ENCODE measurements at places on chromosomes 7 and 10.

DNA sequence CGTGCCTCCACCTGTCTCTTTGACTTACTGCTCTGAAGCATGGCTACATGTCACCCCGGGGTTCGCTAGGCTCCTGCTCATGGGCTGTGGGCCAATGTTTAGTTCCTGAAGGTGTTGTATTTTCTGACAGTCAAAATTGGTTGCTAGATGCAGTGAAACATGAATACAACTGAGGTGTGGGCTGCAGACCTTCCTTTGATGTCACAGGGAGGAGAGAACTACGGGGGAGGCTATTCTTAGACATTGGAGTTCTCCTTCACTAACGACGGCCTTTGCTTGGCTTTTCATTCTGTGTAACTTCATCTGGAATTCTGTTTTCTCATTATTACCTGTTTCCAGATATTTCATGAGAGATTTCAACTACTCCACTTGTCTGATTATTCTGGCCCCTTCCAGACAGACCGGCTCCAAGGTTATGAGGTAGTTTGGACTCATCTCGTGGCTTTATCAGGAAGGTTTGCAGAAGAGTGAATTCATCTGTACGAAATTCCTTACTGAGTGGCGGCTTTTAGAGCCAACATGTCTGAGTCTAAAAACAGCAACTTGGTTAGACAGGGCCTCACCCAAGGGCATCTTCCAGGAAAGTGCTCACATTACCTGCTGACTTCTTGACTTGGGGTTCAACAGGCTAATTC is 774.7 kb downstream of the SUGCT start:
- DNase-seq: peak; percentile 8

GRCh38 chr10:110802551-110803238 is 69.0 kb upstream of the PDCD4 start:
- no peak for DNase-seq

DNA sequence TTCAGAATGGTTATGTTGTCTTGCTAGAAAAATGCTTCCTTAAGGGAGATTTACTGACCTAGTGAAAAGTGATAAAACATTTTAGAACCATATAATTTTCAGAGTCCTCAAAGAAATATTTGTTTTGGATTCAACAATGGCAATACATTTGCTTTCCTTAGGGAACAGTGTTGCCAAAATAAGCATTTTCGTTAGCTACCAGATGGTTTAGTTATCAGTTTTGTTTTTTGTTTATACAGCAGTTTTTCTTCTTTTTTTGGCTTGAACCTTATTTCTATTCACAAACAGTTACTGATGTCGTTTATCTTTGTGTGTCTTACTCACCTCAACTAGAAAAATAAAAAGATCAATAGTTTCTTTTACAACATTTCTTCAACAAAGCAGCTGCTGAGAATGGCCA is 48.6 kb downstream of the EXOC4 start:
- DNase-seq: peak; percentile 3

- no peak for DNase-seq
Measured at GRCh38 chr7:101669307-101669706, 40.2 kb upstream of the MYL10 start.

- no peak for DNase-seq
Measured at GRCh38 chr7:38317515-38317914, 44.1 kb upstream of the TARP start.

GRCh38 chr7:46414946-46415345 is 493.9 kb upstream of the IGFBP3 start:
- DNase-seq: no peak

DNA sequence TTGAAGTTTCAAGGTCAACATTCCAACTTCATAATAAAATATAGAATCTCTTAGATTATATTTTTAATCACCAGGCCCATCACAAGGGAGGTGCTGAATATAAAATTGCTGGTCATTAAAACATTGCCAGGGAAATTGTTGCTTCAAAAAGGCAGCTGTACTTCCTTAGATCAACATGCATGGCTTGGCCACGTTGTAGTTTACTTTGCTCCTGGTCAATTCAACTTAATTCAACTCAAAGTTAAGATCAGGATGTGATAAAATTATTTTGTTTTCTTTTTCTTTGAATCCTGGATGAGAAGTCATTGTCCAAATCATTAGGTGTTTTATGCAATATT is 317.4 kb downstream of the PAXIP1 start:
- DNase-seq: no peak
